ENCODE measurements at places on chromosomes 6 and 20.

- no peak overlapping the region for H3K27ac ChIP-seq
- no peaks in the 10 kb centered on the region for H3K36me3 ChIP-seq
- DNase-seq, result no peak
Measured at GRCh38 chr20:48224533-48225050, 439.3 kb upstream of the SULF2 start.

DNA sequence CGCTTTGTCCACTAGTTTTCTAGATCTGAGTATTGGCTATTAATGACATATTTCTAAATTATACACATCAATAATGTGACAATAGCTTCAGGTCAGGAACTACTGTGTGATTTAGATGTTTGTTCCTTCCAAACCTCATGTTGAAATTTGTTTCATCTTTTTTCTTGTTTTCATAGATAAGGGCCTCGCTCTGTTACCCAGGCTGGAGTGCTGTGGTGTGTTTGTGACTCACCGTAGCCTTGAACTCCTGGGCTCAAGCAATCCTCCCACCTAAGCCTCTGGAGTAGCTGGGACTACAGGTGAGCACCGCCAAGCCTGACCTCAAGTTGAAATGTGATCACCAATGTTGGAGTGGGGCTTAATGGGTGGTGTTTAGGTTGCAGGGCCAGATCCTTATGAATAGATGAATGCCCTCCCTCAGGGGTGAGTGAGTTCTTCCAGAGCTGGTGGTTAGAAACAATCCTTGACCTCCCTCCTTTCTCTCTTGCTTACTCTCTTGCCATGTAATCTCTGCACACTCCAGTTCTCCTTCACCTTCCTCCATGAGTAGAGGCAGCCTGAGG lies 5.9 kb upstream of the NQO2 start:
- H3K27ac ChIP-seq, result no peak overlapping the region
- no peak overlapping the region for H3K4me3 ChIP-seq
- H3K36me3 ChIP-seq, result no peaks in the 10 kb centered on the region

DNA sequence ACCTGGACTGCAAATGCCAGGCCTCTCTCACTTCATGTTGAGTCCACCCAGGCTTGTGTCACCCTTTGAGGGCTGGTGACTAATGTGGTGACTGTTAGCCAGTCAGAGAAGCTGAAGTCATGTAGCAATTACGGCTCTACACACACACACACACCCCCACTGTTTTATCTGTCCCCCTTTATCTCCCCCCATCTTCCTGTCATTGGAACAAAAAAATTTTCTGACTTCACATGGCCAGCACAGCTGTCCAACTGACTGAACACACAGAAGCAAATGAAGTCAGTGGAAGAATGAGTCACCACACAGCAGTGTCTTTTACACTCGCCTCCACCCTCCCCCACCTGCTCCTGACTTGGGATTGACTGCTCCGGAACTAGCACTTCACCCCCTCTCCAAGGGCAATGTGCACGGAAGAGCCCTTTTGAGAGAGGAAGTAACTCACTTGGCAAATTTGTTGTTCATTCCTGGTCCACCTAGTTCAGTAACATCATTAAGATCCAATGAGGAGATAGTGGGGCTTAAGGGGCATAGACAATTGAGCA lies 198.0 kb downstream of the RNF144B start:
- no peak overlapping the region for H3K4me3 ChIP-seq
- no peaks in the 10 kb centered on the region for H3K36me3 ChIP-seq
- no peak overlapping the region for H3K27ac ChIP-seq
- no peak for DNase-seq
- no peaks in the 10 kb centered on the region for H3K4me1 ChIP-seq

DNA sequence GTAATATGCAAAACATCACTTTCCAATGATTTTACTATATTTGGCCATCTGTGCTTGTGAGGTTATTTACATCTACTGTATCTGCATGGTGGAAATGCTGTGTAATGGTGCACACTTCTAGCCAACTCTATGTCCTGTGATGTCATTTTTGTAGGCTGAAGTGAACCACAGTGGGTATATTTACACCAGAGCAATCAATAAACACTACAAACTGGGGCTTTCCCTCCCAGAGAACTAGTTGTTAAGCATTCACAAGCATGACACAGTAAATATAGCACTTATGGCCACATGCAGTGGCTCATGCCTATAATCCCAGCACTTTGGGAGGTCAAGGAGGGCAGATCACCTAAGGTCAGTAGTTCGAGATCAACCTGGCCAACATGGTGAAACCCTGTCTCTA lies 4.9 kb downstream of the SLC22A2 start:
- H3K27ac ChIP-seq, result no peak overlapping the region
- no peak overlapping the region for H3K4me3 ChIP-seq
- H3K36me3 ChIP-seq, result no peaks in the 10 kb centered on the region

DNA sequence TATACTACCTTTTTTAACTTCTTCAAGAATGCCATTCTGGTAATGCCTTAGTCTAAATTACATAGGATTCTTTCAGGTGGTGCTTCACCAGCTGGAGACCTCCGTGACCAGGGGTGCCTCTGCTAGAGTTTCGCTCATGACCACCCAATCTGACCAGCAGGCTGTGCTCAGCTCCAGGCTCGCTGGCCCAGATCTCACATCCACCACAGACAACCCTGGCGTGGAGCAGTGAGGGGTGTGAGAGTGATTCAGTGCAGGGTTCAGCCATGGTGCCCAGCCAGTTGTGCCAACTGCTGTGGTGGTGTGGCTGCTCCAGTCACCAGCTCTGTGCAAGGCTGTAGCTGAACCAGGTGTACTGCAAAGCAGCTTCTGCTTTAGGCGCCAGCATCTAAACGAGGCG lies 198.6 kb downstream of the MMUT start:
- no peaks in the 10 kb centered on the region for H3K4me1 ChIP-seq
- no peak overlapping the region for H3K27ac ChIP-seq
- H3K36me3 ChIP-seq, result no peaks in the 10 kb centered on the region
- H3K27me3 ChIP-seq, result no peaks in the 10 kb centered on the region
- no peak for DNase-seq
- H3K4me3 ChIP-seq, result no peak overlapping the region

- H3K27me3 ChIP-seq, result no peaks in the 10 kb centered on the region
- DNase-seq, result no peak
- no peak overlapping the region for H3K4me3 ChIP-seq
Measured at GRCh38 chr6:24961852-24962251, 26.1 kb upstream of the RIPOR2 start.

DNA sequence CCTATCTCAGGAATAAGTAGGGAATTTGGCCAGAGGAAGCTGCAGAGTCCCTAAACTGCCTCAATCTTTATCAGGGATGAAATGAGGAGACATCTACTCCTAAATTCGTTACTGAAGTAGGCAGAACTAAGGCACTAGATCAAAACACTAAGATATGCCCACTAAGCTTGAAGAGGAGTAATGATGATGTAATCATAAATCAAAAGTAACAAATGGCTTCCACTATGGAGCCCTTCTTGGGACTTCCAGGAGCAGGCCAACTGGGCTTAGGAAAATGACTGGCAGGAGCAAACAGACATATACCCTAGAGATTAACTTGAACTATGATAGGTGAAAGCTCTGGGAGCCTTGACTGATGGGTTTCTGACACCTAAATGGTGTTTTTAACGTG lies 15.4 kb downstream of the ZSCAN12 start:
- DNase-seq, result no peak
- H3K36me3 ChIP-seq, result peaks cover 32% of the 10 kb centered on the region
- no peak overlapping the region for H3K4me3 ChIP-seq

DNA sequence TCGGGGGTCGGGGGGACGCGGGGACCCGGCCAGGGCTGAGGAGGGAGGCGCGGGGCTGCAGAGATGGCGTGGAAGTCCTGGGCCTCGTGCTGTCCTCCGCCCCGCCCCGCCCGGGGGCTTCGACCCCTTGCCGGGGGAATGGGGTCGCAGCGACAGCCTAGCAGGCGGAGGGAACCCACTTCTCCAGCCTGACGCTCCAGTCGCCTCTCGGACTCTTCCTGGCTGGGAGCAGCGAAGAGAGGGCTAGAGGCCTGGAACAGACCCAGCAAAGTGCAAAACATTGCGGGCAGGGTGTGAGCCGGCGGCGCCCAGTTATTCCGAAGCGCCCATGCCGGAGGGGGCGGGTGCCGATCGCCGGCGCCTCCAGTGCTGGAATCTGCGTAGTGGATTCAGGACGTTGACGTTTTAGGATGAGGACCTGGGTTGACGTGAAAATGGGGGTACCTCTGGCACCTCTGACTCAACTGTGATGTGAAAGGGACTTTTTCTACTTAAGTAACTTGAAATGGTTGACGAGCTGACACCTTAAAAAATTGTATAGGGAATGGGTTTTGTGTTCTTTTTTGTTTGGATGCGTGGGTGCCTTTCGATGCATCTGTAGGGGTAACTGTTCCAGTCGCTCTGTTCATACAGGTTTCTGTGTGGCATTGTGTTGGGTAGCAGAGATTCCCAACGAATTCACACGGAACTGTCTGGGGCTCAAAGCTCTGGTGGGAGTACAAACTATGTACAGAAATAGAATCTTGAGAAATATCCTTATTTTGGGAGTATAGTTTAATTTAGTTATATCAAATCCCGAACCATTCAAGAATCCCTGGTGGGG lies 1.4 kb downstream of the SLC35F1 start:
- no peak overlapping the region for H3K27ac ChIP-seq
- no peak for DNase-seq
- peaks cover 26% of the 10 kb centered on the region for H3K27me3 ChIP-seq
- no peaks in the 10 kb centered on the region for H3K36me3 ChIP-seq
- no peak overlapping the region for H3K4me3 ChIP-seq
- peaks cover 4% of the 10 kb centered on the region for H3K4me1 ChIP-seq

DNA sequence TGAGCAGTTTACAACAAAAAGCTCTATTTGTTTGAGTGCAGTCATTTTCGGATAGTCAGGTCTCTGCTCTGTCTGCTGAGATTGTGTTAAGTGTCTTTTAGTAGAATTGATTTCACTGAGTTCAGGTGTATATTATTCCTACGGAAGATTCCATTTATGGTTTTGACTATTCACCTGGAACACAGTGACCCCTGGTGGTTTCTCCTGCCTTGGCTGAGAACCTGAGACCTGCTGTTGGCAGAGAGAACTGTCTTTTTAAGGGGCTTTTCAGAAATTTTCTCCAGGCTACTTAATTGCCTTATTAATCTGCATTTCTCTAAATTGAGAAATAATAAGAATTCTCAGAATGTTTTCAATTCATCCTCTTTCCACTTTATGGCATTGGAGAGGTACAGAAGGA lies 508.0 kb downstream of the TBC1D32 start:
- DNase-seq, result peak; percentile 12
- no peaks in the 10 kb centered on the region for H3K36me3 ChIP-seq
- H3K27me3 ChIP-seq, result no peaks in the 10 kb centered on the region
- no peak overlapping the region for H3K27ac ChIP-seq
- no peak overlapping the region for H3K4me3 ChIP-seq
